ENCODE measurements at places on chromosomes 12 and 14.

DNA sequence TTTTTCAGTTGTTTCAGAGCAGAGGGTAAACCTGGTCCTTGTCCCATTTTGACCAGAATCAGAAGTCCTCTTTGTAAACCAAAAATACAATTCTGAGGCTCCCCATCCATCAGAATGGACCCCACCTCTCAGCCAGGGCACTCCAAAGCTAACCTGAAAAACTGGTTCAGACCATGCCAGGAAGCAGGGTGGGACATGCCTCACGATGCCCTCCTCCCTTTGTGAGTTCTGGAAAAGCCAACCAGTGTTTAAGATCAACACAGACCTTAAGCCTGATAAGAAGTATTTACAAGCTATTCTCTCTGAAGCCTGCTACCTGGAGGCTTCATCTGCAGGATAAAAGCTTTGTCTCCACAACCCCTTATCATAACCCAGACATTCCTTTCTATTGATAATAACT lies 35.4 kb downstream of the TNFAIP2 start:
- DNase-seq, result no peak

DNA sequence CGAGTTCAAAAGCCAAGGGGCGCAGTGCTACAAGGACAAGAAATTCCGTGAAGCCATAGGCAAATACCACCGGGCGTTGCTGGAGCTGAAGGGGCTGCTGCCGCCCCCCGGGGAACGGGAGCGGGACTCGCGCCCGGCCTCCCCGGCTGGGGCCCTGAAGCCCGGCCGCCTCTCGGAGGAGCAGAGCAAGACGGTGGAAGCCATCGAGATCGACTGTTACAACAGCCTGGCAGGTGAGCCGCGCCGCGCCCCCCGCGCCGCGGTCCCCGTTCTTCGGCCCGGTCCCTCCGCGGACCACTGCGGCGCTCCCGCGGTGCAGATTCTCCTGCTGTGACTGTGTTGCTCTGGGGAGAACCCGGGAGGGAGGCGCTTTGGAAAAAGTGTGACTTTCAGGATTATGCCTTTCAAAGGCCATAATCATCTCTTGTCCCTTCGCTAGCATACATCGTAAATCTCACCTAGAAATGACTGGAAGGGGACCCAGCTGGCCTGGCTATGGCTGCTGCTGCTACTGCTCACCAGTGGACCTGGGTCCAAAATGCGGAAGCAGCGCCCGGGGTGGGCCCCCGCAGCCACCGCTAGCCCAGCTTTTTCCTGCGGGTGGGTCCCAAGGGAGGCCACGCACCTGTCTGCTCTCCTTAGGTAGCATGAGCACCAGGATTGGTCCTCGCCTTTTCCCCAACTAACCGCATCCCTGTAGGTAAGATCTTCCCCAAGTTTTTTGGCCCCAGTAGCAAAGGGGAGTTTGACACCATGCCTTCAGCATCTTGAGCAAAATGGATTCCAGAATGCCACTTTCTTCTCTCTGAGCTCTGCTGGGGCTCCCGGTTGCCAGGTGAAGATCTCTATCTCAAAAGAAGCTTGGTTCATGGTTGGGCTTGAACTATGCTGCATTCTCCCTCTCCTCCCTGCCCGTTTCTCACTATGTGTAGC lies 853 bp downstream of the TTC9 start:
- no peak for DNase-seq

DNA sequence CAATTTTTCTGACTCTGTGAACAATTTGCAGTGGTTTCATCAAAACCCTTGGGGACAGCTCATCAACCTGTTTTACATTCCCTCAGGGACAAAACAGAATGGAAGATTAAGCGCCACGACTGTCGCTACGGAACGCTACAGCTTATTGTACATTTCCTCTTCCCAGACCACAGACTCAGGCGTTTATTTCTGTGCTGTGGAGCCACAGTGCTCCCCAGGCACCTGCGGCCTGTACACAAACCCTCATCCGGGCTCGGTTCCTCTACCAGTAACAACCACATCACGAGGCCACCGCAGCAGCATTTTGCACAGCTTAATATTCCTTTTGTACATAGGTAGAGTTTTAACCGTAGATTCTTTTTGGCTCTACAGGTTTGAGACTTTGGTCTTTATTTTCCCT lies 397.4 kb upstream of the OR4E1 start:
- peak; percentile 28 for DNase-seq

GRCh38 chr12:52552055-52552454 lies 890 bp downstream of the KRT71 start:
- DNase-seq, result no peak

DNA sequence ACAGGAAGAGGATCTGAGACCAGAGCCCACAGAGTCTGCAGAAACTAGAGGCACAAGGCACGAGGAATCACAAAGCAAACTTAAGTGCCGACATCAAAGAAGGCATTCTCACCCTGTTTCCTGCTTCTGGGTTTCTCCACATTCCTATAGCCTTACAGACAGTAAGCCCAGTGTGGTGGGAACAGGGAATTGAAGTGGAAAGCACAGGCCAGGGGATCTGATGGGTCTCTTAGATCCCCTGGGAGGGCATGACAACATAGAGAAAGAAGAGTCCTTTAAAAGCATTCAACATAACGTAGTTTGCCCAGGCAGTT lies 75.6 kb upstream of the FRMD6 start:
- DNase-seq, result no peak

GRCh38 chr14:59160506-59160905 lies 28.0 kb upstream of the DAAM1 start:
- no peak for DNase-seq

GRCh38 chr12:56099787-56100186 lies 4.6 kb upstream of the PA2G4 start:
- DNase-seq, result no peak

DNA sequence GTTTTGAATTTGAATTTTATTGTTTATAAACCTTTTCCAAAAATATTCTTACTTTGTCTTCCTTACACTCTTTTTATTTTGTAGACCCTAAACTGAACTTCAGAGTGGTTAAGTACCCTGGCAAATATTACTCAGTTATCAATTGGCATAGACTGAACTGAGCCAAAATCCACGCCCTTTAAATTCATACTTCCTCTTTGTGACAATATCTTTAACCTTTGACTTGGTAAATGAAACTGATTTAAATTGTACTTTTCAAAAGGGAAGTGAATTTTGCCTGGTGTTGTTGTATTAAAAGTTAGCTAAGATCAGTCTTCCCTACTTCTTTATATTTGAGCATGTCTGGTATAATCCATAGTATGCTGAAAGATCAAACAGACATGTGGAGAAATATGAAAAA lies 184.3 kb upstream of the USP15 start:
- no peak for DNase-seq

DNA sequence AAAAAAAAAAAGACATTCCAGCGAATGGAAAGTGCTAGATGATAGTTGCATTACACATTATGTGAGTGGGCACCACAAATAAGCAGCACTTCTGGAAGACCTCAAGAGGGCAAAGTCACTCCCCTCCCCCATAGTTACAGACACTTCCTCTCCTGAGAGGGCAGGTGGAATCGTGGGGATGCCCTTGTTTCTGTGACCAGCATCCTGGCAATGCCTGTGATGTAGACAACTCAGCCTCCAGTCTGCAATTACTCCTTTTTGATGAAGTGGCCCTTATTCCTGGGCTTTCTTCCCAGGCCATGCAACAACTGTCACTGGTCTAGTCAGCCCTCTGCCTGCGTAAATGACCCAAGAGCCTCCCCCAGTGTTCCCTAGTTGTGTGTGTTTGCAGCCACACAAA lies 104.8 kb downstream of the VRK1 start:
- DNase-seq, result no peak

DNA sequence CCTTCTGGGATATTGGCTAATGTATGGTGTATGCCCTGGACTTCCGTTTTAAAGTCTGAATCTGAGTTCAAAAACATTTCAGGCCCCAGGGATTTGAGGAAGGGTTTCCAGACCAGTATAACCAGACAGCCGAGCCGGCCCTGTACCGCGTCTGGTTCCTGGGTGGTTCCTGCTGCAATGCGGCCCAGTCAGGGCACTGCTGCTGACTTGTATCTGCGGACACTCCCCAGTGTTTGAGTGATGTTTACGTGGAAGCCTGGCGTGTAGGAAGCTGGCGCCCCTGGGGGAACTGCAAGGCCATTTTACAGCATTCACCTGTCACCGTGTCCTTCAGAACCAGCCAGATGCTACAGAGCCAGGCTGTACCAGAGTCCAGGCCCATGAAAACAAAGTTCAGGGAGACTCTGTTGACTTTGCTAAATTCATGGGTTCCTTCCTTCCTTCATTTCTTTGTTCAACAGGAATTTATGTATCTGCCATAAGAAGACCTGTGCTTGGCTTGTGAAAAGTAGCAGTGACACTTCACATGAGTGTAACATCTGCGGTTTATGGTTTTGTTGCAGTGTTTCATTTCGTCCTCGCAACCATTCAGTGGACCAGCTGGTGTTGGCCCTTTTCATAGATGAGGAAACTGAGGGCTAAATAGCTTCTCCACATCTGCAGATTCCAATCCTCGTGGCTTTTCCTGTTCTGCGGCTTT lies 16.8 kb downstream of the EML1 start:
- DNase-seq, result no peak

- no peak for DNase-seq
Measured at GRCh38 chr14:61631045-61631687, 64.1 kb upstream of the HIF1A start.

GRCh38 chr14:94180655-94181271 lies 6.6 kb downstream of the PPP4R4 start:
- DNase-seq, result peak; percentile 64

DNA sequence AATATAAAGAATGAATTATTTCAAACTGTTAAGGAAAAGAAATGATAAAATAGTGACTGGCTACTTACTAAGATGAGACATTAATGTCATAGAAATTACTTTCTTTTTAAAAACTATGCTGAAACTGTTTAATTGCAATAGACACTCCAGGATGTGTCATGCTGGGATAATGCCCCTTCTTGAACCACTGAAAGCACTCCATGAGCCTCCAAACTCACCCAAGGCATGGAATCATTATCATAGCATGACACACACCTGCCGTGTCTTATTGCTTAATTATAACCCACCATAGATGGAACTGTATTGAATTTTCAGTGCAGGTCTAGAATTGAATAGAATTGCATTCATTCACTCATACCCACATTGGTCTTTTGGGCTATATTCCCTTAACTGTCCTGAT lies 4.3 kb downstream of the MBIP start:
- no peak for DNase-seq

DNA sequence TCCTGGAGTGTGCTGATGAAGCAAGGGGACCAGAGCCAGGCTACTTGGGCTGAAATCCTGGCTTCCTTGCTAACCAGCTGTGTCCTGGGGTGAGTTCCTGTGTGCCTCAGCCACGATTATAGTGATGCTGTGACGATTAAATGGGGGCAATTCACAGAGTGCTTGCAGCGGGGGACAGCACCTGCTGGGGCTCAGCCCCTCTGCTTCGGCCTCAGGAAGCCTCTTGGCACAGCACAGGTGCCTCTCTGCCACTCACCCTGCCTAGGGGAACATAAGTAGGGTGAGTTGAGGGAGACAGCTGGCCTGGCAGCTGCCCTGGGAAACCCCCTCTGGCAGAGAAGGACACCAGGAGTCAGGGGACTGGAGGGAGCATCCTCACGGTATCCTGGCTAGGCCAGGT lies 9.4 kb downstream of the KRT80 start:
- no peak for DNase-seq

DNA sequence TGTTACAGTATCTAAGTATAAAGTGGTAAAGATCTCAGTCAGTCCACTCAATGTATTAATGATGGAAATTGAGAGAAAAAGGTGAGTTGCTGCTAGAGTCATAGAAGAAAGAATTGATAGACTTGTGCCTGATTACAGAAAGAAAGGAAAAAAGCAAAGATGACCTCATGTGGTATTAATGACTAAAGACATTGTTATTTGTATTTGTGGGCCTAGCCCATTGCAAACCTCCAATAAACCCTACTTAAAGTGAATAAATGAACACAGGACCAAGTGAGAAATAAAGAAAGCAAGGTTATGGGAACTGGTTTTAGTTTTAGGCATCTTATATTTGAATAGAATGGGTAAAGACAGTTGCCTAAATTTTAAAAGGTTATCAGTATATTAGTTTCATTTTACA lies 105.5 kb downstream of the SYT1 start:
- DNase-seq, result no peak

- DNase-seq, result peak; percentile 25
Measured at GRCh38 chr14:102516531-102517391, 7.2 kb upstream of the ANKRD9 start.

DNA sequence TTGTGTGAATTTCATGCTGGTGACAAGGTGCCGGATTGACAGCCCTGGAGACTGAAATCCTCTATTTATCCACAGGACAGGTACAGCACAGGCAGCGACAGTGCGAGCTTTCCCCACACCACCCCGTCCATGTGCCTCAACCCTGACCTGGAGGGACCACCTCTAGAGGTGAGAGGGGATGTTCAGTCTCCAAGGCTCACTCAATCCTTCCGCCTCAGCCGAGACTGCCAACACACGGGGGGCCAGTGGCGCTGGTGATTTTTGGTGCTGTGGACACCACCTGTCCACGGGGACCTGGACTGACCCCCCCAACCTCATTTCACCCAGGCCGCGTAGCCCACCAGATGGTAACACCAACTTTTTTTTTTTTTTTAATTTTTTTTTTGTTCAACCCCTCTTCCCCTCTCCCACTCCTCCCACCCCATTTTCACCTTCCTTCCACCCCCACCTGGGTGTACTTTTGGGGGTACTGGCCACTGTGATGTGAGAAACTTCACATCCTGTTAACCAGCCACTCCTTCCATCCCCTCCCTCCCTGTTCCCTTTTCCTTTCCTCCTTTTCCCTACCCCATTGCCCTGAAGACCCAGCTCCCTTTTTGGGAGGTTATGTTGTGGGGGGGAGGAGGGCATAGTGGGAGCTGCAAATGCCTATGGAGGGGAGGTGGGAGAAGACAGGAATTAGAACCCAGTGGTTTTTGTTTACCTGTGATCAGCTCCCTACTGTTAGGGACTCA lies 12.9 kb downstream of the PCBP2 start:
- DNase-seq, result no peak
